ENCODE measurements at places on chromosomes 2 and 18. TPM values are rescaled to one million over a fixed set of nuclear protein-coding genes. Genes with fewer than 3 reads are reported as not detected.

The NDC80 gene
- 44.4 TPM for total RNA-seq

- H3K27ac ChIP-seq, result no peak overlapping the region
- H3K4me1 ChIP-seq, result no peaks in the 10 kb centered on the region
- no peaks in the 10 kb centered on the region for H3K36me3 ChIP-seq
- no peaks in the 10 kb centered on the region for H3K27me3 ChIP-seq
These were observed 142.9 kb upstream of the FIGN start for GRCh38 chr2:163878718-163879117.

DNA sequence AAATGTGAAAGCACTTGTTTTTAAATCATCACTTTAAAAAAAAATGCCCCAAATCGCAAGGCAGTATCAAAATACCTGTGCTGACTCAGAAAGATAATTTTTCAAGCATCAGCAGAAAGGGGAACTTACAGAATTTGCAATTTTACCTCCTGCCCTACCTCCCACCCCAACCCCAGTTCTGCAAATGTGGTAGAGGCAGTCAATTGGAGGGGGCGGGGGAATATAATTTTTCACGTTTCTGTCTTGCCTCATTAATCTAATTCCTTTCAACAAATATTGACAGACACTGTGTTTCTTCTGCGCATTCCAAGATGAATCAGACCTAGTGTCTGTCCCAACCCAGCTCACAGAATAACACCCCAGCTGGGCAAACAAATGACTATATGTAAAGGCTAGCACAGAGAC, 76.8 kb downstream of the ALPK2 start:
- no peak overlapping the region for H3K4me3 ChIP-seq
- H3K27me3 ChIP-seq, result no peaks in the 10 kb centered on the region
- H3K36me3 ChIP-seq, result no peaks in the 10 kb centered on the region
- no peak overlapping the region for H3K27ac ChIP-seq
- DNase-seq, result no peak

DNA sequence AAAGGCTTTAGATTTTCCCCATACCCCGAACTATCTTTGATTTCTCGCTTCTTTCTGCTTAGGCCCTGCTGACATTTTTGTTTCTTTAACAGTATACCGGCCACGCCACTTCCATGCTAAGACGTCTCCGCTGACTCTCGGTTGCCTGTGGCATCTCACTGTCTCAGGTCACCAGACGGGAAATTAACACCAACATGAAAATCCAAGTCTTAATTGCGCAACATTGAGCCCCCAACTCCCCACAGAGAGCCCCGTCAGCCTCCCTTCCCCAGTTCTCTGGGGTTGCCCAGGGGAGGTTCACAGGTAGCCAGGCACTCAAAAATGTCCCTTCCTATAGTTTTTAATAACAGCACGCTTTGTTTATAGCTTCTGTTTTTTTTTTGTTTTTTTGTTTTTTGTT, 30.2 kb downstream of the CD8B2 start:
- H3K27me3 ChIP-seq, result no peaks in the 10 kb centered on the region
- no peaks in the 10 kb centered on the region for H3K4me1 ChIP-seq
- H3K4me3 ChIP-seq, result no peak overlapping the region
- no peak overlapping the region for H3K27ac ChIP-seq
- H3K36me3 ChIP-seq, result no peaks in the 10 kb centered on the region
- DNase-seq, result no peak

- H3K27ac ChIP-seq, result no peak overlapping the region
- no peaks in the 10 kb centered on the region for H3K36me3 ChIP-seq
- H3K4me3 ChIP-seq, result no peak overlapping the region
- no peak for DNase-seq
- H3K27me3 ChIP-seq, result no peaks in the 10 kb centered on the region
These were observed 38.9 kb downstream of the SETBP1 start for GRCh38 chr18:44719519-44720060.

The IL36B gene
- not detected for total RNA-seq

DNA sequence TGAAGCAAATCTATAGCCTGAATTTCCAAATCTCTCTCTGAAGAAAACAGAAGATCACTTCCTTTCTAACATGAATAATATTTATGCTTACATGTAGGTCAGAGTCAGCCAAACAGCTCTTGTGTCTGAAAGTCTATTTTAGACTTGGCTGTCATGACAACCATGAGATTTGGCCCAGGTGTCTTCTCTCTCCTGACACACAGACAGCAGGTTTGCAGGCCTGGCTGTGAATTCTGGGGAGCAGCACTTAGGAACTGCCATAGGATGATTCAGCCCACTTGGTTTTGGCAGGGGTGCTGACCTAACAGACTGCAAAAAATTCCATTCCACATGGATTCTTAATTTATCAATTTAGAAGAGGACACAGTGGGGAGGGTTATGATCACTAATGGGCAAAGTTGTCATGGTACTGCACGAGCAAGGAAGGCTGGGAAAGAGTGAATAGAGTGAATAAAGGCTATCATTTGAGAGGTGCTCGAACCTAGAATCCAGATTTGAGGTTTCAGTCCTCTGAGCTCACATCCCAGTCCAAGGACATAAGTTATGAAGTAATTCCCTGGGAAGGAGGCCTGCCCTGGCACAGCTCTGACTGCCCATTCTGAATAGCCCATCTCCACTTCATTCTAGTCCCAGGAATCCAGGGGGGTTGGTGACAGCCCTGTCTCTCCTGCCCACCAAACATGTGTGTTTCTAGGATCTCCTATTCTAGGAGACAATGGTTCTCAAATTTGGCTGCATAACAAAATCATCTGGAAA, 453.9 kb upstream of the TRIB2 start:
- peaks cover 9% of the 10 kb centered on the region for H3K4me1 ChIP-seq
- no peak overlapping the region for H3K27ac ChIP-seq
- no peaks in the 10 kb centered on the region for H3K27me3 ChIP-seq
- DNase-seq, result no peak
- no peak overlapping the region for H3K4me3 ChIP-seq

DNA sequence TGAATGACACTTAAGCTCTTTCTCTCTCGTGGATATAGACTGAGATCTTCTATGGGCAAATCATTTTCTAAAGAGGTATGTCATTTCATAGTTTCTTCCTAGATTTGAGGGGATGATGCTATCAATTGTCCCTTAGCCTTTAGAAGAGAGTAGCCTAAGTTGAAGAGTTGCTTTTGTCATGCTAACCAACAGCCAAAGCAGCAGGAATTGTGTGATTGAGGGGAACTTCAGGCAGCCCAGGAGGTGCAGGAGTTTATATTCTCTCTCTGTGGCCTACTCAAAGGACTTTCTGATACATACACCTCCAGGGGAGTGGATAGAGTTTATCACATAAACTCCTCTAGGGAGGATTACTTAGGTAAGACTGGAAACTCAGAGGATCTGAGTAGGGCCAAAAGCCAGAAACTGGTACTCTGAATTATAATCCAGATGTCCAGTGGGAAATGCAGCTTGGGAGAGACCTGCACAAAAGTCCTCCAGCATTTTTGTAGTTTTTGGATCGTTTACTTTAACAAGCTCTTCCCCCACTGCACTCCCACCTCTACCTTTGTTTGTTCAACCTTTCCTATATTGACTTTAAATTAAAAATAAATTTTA, 150.7 kb upstream of the CCDC68 start:
- no peaks in the 10 kb centered on the region for H3K36me3 ChIP-seq
- H3K4me1 ChIP-seq, result no peaks in the 10 kb centered on the region
- DNase-seq, result no peak
- no peak overlapping the region for H3K27ac ChIP-seq

- no peaks in the 10 kb centered on the region for H3K4me1 ChIP-seq
- no peak overlapping the region for H3K4me3 ChIP-seq
- no peaks in the 10 kb centered on the region for H3K27me3 ChIP-seq
- no peaks in the 10 kb centered on the region for H3K36me3 ChIP-seq
- no peak for DNase-seq
These were observed 7.6 kb upstream of the PLB1 start for GRCh38 chr2:28488083-28488830.

The C2orf66 gene
- not detected for total RNA-seq

The SP140 gene
- 111 TPM for total RNA-seq

DNA sequence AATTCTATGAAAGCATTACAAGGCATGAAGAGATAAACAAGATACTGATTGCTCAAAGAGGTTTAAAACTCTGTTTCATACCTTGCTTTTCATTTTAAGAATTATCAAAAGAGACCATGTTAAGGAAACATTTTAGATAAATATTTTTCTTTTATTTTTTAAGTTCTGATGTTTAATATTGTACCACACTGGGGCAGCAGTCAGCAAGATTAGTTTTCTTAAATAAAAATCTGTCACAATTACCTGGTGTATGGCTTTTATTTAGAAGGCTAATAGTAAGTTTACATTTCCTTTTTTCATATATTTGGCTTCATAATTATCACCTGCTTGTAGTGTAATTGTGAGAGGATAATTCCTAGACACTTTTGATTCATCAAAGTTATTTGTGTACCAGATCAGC, 46.4 kb downstream of the ZNF804A start:
- H3K27ac ChIP-seq, result no peak overlapping the region
- no peaks in the 10 kb centered on the region for H3K27me3 ChIP-seq
- no peaks in the 10 kb centered on the region for H3K4me1 ChIP-seq
- H3K36me3 ChIP-seq, result no peaks in the 10 kb centered on the region
- H3K4me3 ChIP-seq, result no peak overlapping the region
- no peak for DNase-seq

All from CD8-positive, alpha-beta memory T cell (primary cell).